ENCODE measurements at places on chromosomes 1 and 21.
A peak's percentile ranks its signal among the peaks of the same experiment; 100 is the strongest.

GRCh38 chr1:224759681-224760091 is 143.6 kb downstream of the CNIH3 start:
- no peak overlapping the region for H3K4me3 ChIP-seq
- no peaks in the 10 kb centered on the region for H3K36me3 ChIP-seq
- no peak overlapping the region for H3K27ac ChIP-seq
- no peak for DNase-seq
- H3K4me1 ChIP-seq: no peaks in the 10 kb centered on the region

GRCh38 chr1:228940926-228941325 is 205.6 kb downstream of the RHOU start:
- no peak for DNase-seq
- H3K4me3 ChIP-seq: no peak overlapping the region
- no peak overlapping the region for H3K27ac ChIP-seq
- H3K27me3 ChIP-seq: no peaks in the 10 kb centered on the region
- no peaks in the 10 kb centered on the region for H3K36me3 ChIP-seq

DNA sequence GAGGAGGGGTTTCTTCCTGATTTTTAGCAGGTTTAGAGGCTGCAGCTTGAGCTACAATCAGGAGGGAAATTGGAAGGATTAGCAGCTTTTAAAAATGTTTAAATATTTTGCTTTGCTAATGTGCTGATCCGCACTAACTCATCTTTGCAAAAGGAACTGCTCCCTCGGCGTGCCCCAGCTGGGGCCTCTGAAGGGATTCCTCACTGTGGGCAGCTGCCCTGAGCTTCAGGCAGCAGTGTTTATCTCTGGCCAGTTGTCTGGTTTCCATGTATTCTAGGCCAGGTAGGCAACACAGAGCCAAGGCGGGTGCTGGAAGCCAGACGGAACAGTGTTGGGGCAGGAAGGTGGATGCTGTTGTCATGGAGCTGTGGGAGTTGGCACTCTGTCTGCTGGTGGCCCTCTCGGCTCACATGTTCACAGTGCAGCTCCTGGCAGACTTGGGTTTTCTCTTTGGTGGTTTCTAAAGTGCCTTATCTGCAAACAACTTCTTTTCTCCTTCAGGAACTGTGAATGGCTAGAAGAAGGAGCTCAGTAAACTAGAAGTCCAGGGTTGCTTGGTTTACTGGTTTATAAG is 18.9 kb downstream of the NECAP2 start:
- no peak overlapping the region for H3K4me3 ChIP-seq
- DNase-seq: no peak
- no peaks in the 10 kb centered on the region for H3K4me1 ChIP-seq

DNA sequence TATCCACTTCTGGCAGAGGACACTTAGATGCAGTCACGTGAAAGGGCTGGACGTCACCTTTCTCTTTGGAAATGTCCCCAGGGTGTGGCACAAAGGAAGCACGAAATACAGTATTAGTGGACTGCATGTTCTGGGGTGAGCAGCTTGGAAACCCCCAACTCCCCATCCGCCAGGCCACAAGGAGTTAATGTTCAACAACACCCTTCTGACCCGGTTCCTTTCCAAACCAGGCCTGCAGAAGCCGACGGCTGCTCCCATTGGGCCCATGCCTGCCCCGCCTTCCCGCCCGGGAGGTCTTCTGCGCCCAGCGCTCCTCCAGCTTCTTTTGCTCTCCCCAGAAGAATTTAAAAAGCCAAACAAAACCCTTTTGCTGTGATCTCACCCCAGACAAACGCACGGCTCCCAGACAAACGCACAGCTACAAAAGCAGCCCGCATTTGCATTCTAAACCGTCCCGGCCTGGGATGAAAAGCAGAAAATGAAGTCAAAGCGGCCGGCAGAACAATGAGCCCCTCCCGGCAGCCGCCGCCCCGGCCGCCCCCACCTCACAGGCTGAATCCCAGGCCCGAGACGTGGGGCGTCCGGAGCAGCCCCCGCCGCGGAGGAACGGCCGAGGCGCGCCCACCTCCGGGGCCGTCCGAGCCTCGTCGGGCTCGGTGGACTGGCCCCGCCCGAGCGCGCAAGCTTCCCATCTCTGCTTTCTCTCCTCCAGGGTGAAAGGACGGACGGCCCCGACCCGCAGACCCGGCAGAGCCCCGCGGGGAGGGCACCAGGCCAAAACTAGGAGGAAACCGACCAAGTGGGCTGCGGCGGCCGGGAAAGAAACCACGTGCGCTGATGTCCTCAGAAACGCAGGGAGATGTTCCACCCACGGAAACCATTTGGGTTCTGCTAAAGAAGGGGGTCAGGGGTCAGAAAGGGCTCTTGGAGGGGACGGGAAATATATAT is 101.9 kb downstream of the PLPP3 start:
- peak; percentile 73 for DNase-seq
- H3K36me3 ChIP-seq: no peaks in the 10 kb centered on the region
- H3K4me3 ChIP-seq: peak overlapping the region; percentile 69
- no peaks in the 10 kb centered on the region for H3K27me3 ChIP-seq
- H3K27ac ChIP-seq: peak overlapping the region; percentile 93

GRCh38 chr1:214584805-214585766 is 17.9 kb upstream of the CENPF start:
- no peak overlapping the region for H3K27ac ChIP-seq
- no peak for DNase-seq
- no peaks in the 10 kb centered on the region for H3K36me3 ChIP-seq
- H3K4me1 ChIP-seq: no peaks in the 10 kb centered on the region
- H3K4me3 ChIP-seq: no peak overlapping the region

GRCh38 chr1:24928689-24929397 is 1.2 kb downstream of the RUNX3 start:
- H3K4me3 ChIP-seq: no peak overlapping the region
- no peak for DNase-seq
- H3K27ac ChIP-seq: peak overlapping the region; percentile 3
- H3K4me1 ChIP-seq: peaks cover 61% of the 10 kb centered on the region
- peaks cover 96% of the 10 kb centered on the region for H3K27me3 ChIP-seq

GRCh38 chr1:247182994-247183393 is 11.2 kb upstream of the ZNF124 start:
- H3K27ac ChIP-seq: no peak overlapping the region
- no peaks in the 10 kb centered on the region for H3K27me3 ChIP-seq
- no peak for DNase-seq
- H3K4me3 ChIP-seq: no peak overlapping the region
- H3K4me1 ChIP-seq: no peaks in the 10 kb centered on the region

DNA sequence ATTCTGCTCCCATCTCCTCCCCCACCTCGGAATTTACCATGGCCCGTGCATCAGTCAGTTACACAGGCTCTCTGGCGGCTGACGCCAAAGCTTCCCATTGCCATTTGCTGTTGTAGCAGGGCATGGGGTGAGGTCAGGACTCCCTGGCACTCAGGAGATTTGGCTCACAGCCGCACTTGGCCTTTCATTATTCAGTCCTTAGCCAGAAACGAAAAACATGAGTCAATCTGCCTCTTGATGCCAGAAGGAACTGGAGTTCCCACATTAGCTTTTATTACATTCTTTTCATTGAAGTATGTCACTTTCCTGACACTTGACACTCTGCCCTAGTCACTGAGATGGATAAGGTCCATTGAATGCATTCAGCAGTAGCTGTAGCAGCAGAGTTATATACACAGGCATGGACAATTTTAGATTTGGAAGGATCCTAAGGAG is 260.6 kb downstream of the CACNA1E start:
- H3K36me3 ChIP-seq: no peaks in the 10 kb centered on the region
- no peak overlapping the region for H3K4me3 ChIP-seq
- DNase-seq: no peak
- no peak overlapping the region for H3K27ac ChIP-seq

DNA sequence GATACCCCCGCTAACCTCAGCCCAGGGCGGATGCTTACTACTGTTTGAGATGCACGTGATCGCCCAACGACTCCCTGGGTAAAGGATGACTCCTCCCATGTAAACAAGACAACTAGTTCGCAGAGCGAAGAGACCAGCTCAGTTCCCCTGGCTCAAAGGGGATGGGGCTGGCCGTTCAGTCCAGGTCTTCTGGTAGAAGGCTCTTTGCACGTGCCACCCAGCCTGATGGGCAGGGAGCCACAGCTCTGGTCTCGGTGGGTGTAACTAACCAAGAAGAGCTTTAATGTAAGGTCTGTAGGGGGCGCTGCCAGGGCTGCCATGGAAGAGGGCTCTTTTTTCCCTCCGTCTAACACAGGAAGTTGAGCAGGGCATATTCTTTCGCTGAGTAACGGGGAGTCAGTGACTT is 49.4 kb upstream of the PARP1 start:
- no peaks in the 10 kb centered on the region for H3K36me3 ChIP-seq
- no peak overlapping the region for H3K27ac ChIP-seq
- no peaks in the 10 kb centered on the region for H3K4me1 ChIP-seq
- no peak overlapping the region for H3K4me3 ChIP-seq

DNA sequence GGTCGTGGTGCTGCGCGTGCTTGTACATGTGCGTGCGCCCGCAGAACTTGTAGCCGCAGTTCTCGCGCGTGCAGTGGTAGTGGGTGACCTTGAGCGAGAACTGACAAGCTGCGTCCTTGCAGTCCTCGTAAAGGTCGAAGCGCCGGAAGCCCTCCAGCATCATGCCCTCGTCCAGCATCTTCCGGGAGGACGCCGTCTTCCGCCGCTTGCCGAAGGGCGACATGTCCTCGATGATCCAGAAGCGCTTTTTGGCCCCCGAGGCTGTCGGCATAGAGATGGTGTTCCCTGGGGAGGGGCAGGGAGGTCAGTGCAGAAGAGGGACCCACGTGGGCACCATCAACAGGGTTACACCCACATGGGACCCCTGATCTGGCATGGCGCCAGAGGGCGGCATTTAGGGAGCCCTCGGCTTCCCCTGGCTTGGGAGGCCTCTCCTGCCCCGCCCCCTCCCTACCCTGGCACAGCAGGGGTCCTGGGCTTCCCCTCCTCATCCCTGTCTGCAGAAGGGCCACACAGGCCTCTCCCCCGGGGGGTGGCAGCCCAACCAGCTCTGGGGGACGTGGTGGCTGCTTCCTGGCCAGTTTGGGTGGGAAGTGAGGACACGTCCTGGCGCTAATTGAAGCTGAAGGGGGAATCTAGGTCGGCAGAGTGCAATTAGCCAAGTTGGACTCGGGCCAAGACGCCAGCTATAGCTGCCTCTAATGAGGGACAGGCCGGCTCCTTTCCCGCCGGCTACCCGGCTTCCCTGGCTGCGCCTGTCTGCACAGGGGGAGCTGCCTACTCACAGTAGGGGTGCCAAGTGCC is 156.5 kb downstream of the CASZ1 start:
- H3K4me1 ChIP-seq: peaks cover 13% of the 10 kb centered on the region
- no peaks in the 10 kb centered on the region for H3K27me3 ChIP-seq
- DNase-seq: peak; percentile 47
